ENCODE measurements at places on chromosomes 3 and 15.

GRCh38 chr3:195895078-195895860, 13.1 kb downstream of the TNK2 start:
- peak; percentile 51 for DNase-seq

- no peak for DNase-seq
Measured at GRCh38 chr15:52117549-52117948, 5.0 kb upstream of the BCL2L10 start.

GRCh38 chr3:50254577-50255250, 14.2 kb upstream of the SEMA3B start:
- no peak for DNase-seq

GRCh38 chr3:105518806-105519418, 152.2 kb downstream of the ALCAM start:
- peak; percentile 83 for DNase-seq

DNA sequence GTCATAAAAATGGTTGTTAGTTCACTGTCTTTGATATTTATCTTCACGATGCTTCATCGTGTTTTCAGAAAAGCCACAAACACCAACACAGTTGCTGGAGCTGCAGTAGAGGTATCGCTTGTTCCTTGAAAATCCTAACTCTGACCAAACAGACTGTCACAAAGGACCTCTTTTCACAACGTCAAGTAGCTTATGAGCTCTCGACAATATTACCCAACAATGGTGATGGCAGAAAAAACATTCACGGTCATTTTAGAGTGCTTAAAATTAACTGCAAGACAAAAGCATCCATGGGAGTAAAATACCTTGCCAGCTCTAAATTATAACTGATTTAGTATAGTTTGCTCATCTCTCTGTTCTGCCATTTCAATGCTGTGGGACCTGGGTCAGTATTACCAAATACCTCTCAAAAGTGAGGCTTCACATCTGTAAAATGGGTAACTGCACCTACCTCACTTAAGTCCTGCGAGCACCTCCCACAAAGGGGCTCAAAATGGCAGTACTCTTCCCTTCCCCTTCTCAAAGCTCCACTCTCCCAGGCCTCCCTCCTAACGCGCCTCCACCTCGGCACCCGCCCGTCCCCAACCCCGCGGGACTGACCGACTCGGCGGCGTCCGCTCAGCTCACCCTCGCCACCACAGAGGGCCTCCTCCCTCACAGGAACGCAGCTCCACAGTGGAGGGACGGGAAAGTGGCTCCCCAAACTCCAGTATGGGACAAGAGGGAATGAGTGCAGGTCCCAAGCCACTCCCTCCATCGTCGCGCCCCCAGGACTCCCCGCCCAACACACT, 546 bp downstream of the TRIM59 start:
- DNase-seq, result peak; percentile 59
